ENCODE measurements at places on chromosomes 2 and 18. TPM values are rescaled to one million over a fixed set of nuclear protein-coding genes. Genes with fewer than 3 reads are reported as not detected.
A peak's percentile ranks its signal among the peaks of the same experiment; 100 is the strongest.

GRCh38 chr2:50018292-50018691 lies 864.0 kb upstream of the FSHR start:
- no peaks in the 10 kb centered on the region for H3K36me3 ChIP-seq

GRCh38 chr2:240326246-240326645 lies 109.2 kb upstream of the GPC1 start:
- no peaks in the 10 kb centered on the region for H3K4me1 ChIP-seq
- H3K36me3 ChIP-seq: no peaks in the 10 kb centered on the region
- DNase-seq: no peak
- no peak overlapping the region for H3K27ac ChIP-seq
- H3K4me3 ChIP-seq: no peak overlapping the region

- no peak overlapping the region for H3K27ac ChIP-seq
- no peaks in the 10 kb centered on the region for H3K4me1 ChIP-seq
- no peaks in the 10 kb centered on the region for H3K27me3 ChIP-seq
Observed at GRCh38 chr2:197078535-197078934, 152.0 kb upstream of the PGAP1 start.

DNA sequence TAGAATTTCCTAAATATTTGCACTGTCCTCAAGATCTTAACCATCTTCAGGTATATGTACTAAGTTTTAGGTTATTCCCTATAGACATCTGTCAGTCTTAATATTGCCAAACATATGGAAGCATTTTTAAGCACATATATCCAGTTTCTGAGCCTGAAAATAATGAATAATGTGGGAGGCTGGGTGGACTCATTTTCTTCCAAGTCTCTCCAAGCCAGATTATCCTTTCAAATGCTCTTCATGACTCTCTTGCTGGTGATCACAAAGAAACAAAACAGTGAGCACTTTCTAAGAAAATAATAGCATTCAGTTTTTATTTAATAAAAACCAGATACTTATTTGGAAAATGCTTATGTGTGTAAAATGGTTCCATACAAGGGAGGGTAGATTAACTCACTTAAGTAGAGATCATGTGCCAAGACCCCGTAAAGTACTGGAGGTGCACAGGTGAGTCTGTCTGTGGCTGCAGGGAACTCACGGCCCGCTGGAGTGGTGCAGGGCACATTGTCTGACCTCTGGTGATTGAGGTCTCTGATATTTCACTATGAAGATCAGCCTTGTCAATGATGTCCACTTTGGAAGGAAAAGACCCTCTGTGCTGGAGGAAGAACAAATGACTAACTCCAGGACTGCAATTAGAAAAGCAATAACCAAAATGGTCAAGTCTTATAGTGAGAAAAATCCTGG lies 161.6 kb downstream of the TMEM18 start:
- H3K27me3 ChIP-seq: no peaks in the 10 kb centered on the region
- no peak overlapping the region for H3K27ac ChIP-seq
- no peaks in the 10 kb centered on the region for H3K36me3 ChIP-seq
- H3K4me1 ChIP-seq: no peaks in the 10 kb centered on the region
- DNase-seq: no peak

- peak; percentile 8 for DNase-seq
- H3K4me3 ChIP-seq: no peak overlapping the region
- H3K27me3 ChIP-seq: no peaks in the 10 kb centered on the region
- H3K4me1 ChIP-seq: no peaks in the 10 kb centered on the region
- H3K27ac ChIP-seq: no peak overlapping the region
Observed at GRCh38 chr18:50240080-50240563, 26.2 kb downstream of the CFAP53 start.

GRCh38 chr2:118902266-118903028 lies 39.5 kb upstream of the MARCO start:
- no peaks in the 10 kb centered on the region for H3K27me3 ChIP-seq
- DNase-seq: no peak
- no peaks in the 10 kb centered on the region for H3K4me1 ChIP-seq
- H3K36me3 ChIP-seq: no peaks in the 10 kb centered on the region
- H3K4me3 ChIP-seq: no peak overlapping the region
- H3K27ac ChIP-seq: no peak overlapping the region

DNA sequence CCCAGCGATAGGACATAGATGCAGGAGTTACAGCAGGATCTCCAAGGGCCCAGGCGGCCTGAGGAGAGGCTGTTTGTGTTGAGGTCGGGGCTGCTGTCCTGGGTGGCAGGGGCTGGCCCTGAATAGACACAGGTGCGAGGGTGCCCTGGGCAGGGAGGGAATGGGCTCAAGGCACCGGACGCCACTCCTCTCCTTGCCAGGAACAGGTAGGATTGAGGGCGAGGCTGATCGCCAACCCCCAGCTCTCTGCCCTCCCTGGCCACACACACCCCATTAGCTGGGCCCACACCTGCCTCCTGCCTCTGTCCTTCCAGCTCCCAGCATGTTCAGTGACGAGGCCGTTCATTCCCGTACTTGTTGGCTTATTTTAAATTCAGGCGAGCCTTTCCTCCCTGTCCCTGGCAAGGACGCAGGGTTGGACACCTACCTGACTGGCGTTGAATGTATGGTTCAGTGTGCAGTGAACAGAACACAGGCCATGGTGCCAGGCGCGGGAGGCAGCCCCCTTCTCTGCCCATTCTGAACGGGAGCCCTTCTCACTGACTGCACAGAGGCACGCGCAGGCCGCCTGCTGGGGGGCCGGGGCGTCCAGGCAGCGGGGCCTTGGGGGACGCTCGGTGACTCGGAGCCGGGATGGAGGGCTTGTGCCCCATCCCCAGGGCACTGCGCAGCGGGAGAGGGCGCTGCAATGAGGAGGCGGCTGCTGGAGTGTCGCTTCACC lies 41.3 kb upstream of the SNED1 start:
- DNase-seq: no peak
- no peak overlapping the region for H3K4me3 ChIP-seq
- H3K36me3 ChIP-seq: no peaks in the 10 kb centered on the region
- peaks cover 61% of the 10 kb centered on the region for H3K4me1 ChIP-seq

GRCh38 chr2:65159906-65160305 lies 30.0 kb upstream of the RAB1A start:
- no peak overlapping the region for H3K27ac ChIP-seq
- no peaks in the 10 kb centered on the region for H3K27me3 ChIP-seq
- H3K4me3 ChIP-seq: no peak overlapping the region
- H3K36me3 ChIP-seq: no peaks in the 10 kb centered on the region
- DNase-seq: no peak

DNA sequence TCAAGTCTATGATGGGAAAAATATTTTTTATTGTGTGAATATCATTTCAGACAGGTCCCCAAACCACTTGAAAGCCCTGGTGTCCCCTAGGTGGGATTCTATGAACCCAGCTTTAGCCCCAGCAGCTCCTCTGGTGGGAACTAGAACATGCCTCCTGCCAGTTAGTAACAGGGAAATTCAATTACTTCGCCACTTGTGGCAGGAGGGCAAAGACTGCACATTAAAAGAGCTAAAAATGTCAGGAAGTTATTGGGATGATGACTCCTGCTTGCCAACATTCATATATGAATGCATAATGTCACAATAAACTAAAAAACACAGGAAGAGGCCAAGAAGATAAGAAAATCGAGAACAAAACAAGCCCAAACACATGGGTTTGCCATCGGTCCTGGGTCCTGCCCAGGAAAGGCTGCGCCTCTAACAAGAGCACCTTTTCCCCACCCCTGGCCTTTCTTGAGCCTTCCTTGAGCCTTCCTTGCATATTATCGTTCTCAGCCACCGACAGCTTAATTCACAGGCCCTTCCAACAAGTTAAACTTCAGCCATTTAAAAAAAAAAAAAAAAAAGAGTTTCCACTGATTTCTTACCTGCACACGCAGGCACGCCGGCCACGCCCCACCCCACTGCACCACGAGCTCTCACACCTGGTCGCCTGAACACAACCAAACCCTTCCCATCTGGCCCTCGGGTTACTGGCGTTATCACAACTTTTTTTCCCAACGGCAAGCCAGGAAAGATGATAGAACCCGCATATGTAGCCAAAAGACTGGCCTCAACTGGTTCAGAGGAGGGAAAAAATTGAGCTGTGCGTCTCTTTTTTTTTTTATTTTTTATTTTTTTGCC lies 23.4 kb downstream of the BCL11A start:
- peaks cover 58% of the 10 kb centered on the region for H3K4me1 ChIP-seq
- peak; percentile 61 for DNase-seq
- H3K27ac ChIP-seq: peak overlapping the region; percentile 82
- no peaks in the 10 kb centered on the region for H3K36me3 ChIP-seq

Gene TUBB8B
- polyA plus RNA-seq: 0.47 TPM

Gene DSG1
- 0.10 TPM for polyA plus RNA-seq

Gene CNGA3
- polyA plus RNA-seq: not detected

Gene CFAP65
- polyA plus RNA-seq: 0.06 TPM
